ENCODE measurements at places on chromosomes 5 and 9.

GRCh38 chr5:54148067-54148845 lies 162.1 kb downstream of the ARL15 start:
- no peak for DNase-seq

GRCh38 chr9:122498883-122499288 lies 11.7 kb upstream of the OR1J2 start:
- DNase-seq, result peak; percentile 58

GRCh38 chr5:161751265-161751664 lies 65.7 kb downstream of the GABRA6 start:
- DNase-seq, result peak; percentile 48

DNA sequence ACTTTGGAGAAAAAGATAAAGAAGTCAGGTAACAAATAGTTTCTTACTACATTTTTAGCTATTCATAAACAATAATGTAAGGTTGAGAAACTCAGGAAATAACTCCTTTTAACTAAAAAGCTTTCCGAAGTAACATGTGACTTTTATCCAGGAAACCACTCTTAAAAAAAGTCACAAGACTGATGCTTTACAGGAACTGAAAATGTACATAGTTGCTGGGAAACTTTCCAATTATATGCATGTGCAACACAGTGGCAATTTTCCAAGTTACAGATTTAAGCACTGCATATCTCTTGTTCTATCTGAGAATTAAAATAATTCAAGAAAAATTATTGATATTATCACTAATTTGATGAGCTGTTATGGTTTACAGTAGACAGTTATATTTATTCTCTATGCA lies 105.2 kb downstream of the CDH10 start:
- no peak for DNase-seq

GRCh38 chr5:177449140-177450061 lies 2.8 kb downstream of the PRR7 start:
- no peak for DNase-seq

- DNase-seq, result no peak
These were observed 69.4 kb upstream of the SPATA31D4 start for GRCh38 chr9:81858657-81859430.

DNA sequence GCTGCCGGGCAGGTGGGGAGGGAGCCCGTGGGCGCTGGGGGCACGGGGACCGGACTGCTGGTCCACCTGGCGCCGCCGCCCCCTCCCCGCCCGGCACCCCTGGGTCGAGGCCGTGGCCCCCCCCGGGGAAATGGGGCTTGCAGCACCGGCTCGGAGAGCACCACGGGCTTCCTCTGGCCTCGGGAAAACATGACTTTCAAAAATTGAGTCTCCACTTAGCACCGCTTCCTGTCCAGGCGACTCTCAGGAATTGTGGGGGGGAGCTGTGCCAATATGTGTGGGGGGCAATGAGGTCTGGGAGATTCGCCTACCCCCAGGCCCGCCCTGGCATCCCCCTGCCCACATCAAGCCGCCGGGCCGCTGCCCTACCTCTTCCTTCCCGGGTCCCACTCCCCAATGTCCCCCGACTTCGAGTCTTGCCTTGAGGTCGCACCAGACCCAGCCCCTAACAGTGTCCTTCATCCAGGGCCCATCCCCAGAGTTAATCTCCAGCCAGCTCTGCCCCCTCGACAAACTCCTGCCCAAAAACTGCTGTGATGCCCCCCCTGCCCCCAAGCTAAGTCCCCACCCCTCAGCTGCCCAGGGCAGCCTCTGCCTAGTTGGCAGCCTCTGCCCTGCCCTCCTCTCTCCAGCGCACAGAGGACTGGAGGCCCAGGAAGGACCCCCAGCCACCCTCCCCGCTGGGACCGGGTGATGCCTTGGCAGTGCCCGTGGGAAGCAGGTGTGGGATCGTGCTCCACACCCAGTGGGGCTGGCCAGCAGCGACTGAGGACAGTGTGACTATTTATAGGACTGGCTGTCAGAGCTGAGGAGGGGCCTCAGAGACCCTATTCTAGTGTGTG lies 3.9 kb downstream of the EGFL7 start:
- DNase-seq, result no peak

DNA sequence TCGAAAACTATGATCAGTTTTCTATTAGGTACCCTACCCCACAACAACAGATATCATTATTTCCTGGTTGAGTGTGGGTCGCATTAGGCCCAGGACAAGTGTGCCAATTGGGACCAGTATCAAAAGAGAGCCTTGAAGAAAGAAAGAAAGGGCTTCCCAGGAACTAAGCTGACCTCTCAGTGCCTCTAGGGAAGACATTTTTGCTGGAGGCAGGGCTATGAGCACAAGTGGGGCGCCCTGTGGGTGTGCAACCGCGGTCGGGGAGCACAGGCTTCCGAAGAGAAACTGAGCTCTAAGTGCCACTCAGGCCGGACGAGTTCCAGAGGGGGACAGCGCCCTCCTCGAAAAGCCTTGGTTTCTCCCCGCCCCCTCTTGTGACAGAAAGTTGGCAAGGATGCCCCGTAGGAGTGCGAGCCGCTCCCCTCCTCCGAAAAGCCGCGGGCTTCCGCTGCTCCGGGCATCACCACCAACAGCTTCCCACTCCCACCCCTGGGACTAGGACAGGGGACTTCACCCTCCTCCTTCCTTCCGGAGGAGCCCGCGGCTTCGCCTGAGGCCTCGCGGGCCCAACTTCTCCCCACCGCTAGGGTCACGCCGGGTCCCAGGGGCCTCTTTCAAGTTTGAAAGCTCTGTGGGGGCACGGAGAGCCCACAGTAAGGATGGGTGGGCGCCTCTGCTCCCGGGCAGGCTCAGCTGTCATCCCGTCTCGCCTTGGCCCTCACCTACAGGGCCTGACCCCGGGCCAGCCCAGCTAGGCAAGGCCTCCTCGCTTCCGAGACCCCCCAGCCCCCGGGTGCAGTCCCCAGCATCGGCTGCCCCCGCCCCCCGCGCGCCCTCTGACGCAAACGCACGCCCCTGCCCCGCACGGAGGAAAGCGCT lies 2.0 kb downstream of the NR2F1-AS1 start:
- no peak for DNase-seq

- no peak for DNase-seq
These were observed 586.9 kb upstream of the BRINP1 start for GRCh38 chr9:119956111-119956510.

DNA sequence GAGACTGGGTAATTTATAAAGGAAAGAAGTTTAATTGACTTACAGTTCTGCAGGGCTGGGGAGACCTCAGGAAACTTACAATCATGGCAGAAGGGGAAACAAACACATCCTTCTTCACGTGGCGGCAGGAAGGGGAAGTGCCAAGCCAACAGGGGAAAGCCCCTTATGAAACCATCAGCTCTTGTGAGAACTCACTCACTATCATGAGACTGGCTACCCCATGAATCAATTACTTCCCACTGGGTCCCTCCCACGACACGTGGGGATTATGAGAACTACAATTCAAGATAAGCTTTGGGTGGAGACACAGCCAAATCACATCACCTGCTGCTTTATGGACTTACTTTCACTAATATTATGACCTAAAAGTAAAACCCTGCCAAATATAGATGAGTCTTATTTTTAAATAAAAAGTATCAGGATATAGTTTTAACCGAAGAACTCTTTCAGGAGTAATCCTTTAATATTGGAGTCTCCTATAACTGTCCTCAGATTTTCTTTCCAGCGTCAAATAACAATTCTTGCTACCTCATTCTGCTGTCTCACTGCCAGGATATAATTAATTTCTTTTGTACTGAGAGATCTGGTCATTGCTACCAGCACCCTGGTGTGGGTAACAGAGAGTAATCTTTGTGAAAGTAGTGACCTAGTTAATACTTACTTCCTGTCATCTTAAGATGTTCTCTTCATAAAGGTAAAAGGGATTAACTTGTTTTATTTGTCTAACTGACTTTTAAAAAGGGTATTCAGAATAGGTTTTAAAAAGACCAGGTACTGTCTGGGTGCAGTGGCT lies 68.6 kb downstream of the NLN start:
- peak; percentile 19 for DNase-seq

DNA sequence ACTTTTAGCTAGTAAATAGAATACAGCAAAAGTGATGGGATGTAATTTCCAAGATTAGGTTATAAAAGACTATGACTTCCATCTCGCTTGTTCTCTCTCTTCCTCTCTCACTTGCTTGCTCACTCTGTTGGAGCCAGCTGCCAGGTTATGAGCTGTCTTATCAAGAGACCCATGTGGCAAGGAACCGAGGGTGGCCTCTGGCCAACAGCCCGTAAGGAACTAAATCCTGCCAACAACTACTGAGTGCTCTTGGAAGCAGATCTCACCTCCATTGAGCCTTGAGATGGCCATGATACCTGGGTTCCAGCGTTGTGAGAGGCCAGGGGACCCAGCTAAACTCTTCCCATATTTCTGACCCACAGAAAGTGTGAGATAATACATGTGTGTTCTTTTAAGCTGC lies 636.1 kb downstream of the ACTL7B start:
- no peak for DNase-seq

- peak; percentile 81 for DNase-seq
These were observed 2257.5 kb upstream of the C9orf72 start for GRCh38 chr9:29830821-29831220.

GRCh38 chr5:160508780-160509361 lies 87.2 kb downstream of the PTTG1 start:
- DNase-seq, result peak; percentile 91

- DNase-seq, result no peak
These were observed 3.6 kb downstream of the ALDH1A1 start for GRCh38 chr9:72949244-72949582.

DNA sequence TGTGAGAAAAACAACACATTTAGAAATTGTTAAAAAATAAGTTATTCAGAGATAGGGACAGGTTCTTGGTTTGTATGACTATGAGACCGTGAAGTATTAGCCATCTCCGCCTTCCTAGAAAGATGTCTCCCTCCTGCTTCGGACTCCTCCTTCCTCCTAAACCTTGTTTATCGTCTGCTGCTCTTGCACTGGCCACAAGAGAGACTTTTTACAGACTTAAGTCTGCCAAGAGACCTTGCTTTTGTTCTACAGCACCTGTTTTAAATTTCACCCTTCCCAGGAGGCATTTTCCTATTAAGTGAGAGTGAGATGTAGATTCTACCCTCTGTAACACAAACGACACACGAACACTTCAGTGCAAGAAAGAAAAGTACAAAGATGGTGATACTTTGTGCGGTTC lies 274.6 kb downstream of the ARHGEF28 start:
- DNase-seq, result no peak

- DNase-seq, result peak; percentile 67
These were observed 34.7 kb downstream of the ADAM19 start for GRCh38 chr5:157540707-157541446.

DNA sequence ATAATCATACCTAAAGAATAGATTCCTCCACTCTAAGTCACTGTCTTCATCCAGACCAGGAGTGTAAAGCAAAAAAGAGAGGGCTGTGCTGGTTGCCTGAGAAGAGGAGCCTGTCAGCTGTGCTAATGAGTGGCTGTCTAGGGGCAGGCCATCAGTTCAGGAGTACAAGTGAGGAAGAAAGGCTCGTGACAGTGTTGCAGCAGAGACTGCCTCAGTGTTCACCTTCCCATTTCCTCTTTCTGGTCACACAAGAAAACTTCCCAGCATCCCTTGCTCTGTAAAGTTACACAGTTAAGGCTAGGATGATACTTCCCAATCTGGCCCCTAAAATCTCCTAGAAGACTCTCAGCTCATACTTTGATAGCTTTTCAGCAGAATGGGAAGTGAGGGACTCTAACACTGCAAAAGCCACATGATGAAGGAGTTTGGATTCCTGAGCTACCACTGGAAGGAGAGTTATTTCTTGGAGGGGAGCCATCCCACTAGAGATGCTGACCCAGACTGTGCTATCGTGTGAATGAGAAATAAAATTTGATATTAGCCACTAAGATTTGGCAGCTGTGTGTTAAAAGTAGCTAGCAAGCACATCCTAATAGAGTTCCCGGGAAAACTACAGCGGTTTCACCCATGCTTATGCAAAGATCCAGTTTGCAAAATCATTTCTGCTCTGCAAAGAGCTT lies 67.1 kb downstream of the ADAMTS12 start:
- DNase-seq, result no peak
